Stimulated activated CD4-positive, alpha-beta T cell treated with anti-CD3 and anti-CD28 coated beads, TNF-alpha, amount 100 ng/mL, for 1 hour (primary cell): ENCODE measurements at places on chromosomes 12 and 14.

DNA sequence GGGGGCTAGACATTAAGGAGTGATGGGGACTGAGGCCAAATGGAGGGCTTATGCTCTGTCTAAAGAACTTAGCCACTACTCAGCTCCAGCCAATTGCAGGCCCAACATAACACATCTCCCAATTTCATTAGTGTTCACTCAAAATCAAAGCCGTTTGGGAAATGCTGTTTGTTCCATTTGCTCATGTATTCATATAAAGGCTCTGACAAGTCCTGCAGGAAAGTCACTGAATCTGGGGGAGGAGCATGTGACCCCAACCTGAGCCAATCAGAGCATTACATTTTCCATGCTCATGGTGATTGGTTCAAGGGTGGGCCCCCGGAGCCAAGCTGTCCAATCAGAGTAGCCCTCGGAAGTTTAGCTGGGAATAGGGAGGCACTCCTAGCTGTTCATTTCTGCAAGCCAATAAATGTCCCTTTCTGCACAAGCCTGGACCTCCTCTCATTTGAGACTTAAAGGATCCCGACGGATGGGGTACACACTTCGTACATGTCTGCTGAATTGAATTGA, 20.9 kb downstream of the SDSL start:
- no peak for DNase-seq

DNA sequence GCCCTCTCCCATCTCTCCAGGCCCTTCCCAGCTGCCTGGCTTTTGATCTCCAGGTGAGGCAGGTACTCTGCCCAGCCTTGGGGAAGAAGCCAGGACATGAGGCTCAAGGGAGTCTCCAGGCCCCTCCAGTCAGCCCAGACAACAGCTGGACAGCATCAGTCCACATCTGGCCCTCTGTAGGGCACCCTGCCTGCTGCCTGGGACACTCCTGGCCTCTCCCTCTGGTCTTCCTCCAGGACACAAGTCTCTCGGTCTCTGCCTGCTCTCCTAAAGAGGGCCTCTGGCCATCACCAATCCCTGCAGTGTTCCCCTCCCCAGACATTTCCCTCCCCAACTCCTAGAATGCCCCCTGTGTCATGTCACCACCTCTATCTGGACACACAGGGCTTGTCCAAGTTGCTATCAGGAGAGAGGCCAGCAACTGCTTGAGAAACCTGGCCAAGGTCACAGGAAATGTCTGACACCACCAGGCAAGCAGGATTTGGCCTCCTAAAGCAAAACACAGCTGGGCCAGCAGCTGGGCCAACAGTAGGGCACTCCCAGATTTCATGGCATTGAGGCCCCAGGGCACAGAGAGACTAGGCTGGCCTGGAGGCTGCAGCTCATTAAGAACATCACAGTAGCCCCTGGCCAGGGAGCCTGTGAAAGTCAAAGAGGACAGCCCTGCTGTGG, 29.0 kb downstream of the LTBP2 start:
- DNase-seq: no peak

GRCh38 chr14:64227856-64228255, 66.3 kb downstream of the ESR2 start:
- no peak for DNase-seq

DNA sequence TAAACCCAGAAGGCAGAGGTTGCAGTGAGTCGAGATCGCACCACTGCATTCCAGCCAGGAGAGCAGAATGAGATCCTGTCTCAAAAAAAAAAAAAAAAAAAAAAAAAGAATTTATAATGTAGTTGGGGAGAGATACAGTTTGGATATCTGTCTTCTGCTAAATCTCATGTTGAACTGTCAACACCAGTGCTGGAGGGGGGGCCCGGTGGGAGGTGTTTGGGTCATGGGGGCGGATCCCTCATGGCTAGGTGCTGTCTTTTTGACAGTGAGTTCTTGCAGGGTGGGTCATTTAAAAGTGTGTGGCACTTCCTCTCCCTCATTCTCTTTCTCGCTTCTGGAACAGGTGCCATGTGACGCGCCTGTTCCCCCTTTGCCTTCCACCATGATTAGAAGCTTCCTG, 32.8 kb downstream of the CLIP1 start:
- no peak for DNase-seq

DNA sequence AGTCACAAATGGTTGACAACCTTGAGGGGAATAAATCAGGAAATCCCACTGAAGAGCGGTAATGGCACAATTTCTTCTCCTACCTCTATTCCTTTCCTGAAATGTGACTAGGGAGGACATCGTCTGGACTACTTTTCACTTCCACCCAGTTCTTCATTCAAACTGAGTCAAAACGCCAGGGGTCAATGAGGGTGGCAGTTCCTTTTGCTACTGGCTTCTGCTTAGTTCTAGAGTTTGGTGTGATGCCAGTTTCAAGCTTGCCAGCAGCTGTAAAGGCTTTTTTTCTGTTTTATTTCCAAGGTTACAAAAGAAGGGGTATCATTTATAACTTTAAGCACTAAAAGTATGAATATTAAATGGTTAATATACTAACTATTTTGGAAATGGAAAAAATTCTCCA, 286.5 kb downstream of the SOX5 start:
- DNase-seq: no peak
